ENCODE measurements at places on chromosomes 11 and 22.

DNA sequence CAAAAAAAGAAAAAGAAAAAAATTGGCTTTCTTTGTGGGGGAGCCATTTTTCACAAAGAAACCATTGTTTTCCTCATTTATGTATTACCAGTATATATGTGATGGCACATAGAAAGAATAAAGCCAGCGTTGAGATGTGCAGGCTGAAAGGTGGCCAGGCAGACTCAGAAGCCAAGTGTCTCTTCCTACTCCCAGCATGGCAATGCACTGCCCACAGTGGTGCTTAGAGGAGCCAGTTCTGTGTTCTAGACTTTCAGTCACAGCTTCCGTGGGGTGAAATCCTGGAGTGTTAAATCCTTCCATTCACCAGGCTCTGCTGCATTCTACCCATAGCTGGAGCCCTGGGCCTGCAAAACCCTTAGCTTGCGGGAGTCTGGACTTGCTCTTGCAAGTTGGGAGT lies 18.9 kb downstream of the SNAP29 start:
- DNase-seq = no peak

DNA sequence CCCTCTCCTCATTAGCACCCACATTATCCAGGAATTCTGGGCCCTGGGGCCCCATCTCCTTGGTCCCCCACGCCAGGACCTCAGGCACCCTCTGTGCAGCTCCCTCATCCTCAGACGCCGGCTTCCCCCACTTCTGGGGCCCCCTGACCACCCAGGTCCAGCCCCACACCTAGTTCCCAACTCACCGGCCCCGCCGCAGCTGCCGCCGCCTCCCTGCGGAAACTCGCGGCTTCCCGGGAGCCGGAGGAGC lies at the start of gene PCSK7:
Gene PCSK7, minus strand, starts transcription at position 232 of the 250 bp plus-strand sequence. CDS start 2,229 bp downstream, outside the sequence.
- no peak for DNase-seq

GRCh38 chr22:46202897-46203600 lies 47.0 kb downstream of the CDPF1 start:
- no peak for DNase-seq

DNA sequence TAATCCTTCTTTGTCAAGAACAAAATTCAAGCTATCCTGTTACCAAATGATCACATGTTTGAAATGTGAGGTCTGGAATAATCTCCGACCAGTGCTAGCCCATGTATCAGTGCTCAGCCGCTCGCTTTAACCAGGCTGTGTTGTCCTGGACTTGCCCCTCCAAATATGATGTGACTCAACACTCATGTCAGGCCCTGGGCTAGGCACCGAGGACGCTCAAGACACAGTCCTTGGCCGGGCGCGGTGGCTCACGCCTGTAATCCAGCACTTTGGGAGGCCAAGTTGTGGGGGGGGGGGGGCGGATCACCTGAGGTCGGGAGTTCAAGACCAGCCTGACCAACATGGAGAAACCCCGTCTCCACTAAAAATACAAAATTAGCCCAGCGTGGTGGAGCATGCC lies 54.1 kb upstream of the WNT7B start:
- no peak for DNase-seq

DNA sequence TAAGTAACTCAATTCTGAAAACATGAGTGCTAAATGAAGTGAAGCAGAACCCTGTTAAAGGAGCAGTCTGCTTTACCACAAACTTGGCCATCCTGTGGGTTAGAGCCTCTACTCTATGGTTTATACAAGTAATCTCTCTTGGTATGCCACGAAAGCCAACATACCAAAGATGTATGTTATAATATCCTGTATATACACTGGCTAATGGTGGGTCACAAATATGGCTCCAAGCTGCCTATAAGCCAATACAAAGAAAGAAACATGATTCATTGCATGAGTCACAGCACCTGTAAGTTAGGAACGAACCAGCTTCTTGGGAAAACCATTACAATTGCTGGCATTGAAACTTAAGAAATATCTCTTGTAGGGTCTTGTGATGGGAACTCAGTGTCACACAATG lies 16.1 kb downstream of the XRRA1 start:
- DNase-seq = no peak

DNA sequence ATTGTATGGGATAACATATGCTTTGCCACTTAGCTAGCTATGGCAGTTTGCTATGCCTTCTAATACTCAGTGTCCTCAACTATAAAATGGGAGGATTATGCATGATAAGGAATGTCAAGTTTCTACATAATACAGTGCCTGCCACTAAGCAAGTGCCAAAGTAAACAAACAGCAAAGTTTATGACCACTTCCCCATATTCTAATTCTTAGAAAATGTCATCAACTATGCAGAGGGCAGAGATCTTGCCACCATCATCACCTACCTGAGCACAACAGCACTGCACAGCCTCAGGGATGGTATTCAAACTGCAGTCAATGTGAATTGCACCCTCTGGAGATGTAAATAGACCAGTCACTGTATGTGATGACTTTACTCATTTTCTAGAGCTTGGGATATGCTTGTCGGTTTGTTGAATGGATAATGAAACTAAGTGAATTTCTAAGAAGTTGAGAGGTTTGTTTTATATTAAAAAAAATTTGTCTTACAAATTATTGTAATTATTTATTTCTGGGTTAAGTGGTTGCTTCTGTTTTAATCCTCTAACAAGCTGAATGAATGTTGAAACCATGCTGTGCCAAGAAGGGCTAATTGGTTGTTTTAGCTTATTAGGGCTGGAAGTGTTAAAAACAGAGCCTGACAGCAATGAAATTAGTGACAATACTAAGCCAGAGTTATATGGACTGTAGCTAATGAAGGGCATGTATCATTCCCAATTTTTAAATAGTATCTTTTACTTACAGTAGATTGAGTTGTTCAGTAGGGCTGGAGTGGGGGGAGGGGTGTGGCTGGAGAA lies 398.4 kb downstream of the CNTN5 start:
- no peak for DNase-seq

GRCh38 chr22:44740307-44740706 lies 12.1 kb upstream of the ARHGAP8 start:
- no peak for DNase-seq
